ENCODE measurements at places on chromosomes 7 and 10.

GRCh38 chr7:25704413-25704812 is 447.6 kb upstream of the NFE2L3 start:
- no peak for DNase-seq

DNA sequence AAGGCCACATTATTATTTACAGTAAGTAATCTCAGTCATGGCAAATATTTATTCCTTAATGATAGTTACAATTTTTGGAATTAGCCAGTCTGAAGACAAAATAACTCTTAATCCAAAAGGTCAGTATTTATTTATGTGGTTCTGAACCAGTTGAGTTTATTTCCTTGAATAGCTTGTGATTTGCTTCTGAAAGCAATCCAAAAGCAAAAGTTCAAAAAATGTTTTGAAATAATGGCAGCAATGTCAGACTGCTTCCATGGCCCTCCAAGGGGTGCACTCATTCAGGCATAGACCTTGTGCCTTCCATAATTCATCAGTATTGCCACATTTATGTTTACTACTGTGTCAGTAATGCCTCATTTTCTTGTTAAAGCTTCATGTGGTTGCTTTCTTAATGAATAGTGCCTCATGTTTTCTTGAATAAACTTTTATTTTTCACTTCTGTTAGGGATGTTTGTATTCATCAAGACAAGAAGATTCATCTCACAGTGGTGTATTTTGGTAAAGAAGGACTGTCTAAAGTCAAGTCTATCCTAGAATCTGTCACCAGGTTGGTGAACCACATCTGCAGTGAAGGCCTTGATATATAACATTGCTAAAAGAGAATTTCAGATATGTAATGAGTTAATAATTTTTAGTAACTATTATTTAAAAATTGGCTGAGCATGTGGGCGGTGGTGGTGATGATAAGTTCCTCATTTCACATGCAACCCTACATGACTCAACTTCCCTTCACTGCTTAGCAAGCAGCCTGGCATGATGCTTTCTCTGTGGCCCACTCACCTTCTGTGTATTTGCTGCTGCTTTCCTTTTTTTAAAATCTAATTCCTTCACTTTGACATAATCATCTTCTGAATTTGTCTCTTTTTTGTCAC is 22.0 kb downstream of the CSGALNACT2 start:
- DNase-seq, result no peak

DNA sequence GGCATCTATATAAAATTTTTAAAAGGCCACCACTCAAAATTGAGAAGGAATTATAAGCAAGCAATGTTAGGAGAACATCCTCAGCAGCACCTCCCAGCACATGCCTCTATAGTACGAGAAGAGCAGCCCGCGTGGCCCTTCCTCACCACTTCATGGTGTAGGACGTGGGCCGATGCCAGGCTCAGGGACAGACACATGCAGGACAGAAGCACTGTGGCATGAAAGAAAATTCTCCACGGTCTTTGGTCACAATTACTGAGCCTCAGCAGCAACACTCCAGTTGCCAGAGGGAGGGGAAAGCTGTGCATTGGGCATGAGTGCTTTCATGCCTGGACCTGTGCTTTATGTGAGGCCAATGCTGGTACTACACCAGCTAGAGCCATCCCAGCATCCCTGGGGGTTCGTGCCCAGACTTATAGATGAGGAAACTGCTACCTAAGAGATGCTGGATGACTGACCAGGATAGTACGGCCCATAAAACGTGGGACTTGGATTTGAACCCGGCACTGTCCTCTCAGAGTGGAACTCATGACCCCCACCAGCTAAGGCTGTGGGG is 164.7 kb downstream of the ADAM12 start:
- DNase-seq, result no peak

DNA sequence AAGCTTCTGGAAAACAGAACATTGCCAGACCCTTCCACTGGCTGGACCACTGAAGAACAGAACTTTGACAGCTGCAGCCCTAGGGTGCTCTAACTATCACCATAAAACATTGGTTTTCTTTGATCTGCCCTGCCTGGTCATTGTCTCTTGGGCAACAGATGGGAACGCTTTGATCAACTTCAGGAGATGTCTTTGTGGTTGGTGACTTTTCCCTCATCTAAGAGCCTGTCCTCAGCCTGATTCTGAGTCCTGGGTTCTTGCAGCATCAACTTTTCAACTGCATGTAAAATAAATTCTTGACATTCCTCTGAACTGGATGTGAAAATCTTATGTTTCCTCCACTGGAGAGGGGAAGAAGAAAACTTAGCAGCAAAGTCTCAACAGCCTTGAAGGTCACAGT is 53.1 kb upstream of the ZNRF2 start:
- DNase-seq, result no peak

- no peak for DNase-seq
Measured at GRCh38 chr7:138565451-138566114, 105.5 kb downstream of the TRIM24 start.

DNA sequence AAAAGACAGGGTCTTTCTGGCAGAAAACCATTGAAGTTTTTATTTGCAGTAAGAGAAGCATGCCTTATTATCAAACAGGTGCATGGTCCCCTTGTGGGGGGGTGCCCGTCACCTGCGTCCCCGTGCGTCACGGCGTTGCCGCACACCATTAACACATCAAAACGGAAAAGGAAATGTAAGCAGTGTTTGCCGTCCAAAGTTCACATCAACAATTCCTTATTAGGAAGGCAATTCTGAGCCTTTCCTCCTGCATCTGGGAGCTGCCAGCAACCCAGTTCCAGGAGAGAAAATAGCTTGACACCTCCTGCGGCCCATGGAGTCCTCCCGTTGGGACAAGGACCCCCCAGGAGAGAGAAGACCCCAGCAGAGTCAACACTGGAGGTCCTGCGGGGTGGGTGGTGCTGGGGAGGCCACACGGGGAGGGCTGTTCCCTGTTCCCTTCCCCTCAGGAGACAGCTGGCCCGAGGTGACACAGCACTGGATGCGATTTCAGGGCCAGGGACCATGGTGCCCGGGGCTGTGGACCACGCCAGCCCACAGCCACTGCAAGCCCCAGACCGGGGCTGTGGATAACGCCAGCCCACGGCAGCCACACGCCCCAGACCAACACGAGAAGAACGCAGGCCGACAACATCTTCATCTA is 39.5 kb downstream of the DIP2C start:
- DNase-seq, result no peak

DNA sequence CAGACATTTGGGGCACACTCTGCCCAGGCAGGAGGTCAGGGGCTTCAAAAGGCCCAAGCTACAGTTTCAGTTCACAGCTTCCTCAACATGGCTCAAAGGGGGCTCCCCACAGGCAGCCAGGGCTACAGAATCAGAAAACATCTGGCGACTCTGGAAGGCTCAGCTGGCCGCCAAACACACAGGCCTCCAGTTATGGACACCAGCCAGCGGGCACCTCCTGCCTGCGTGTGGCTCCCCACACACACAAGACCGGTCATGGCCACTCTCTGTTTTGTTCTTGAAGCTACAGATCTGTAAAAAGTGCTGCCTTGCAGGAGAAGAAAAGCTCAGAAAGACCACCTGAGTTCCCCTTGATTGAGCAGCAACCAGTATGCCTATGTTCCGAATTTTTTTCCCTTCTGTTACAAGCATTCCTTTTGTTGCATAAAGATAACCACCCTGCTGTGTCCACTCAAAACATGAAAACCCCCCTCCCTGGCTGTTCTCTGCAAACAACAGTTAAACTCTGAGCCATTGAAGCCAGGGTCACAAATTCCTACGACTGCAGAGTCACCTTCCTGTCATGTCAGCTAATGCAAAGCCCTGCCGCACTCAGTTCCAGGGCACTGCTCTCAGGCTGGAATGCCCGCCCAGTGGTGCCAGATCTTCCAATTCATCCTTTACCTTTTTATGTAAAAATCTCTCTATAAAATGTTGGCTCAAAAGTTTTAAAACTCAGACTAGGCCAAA is 33.6 kb downstream of the VSTM4 start:
- DNase-seq, result no peak

GRCh38 chr10:15374566-15374965 is 3.5 kb upstream of the FAM171A1 start:
- DNase-seq, result no peak

DNA sequence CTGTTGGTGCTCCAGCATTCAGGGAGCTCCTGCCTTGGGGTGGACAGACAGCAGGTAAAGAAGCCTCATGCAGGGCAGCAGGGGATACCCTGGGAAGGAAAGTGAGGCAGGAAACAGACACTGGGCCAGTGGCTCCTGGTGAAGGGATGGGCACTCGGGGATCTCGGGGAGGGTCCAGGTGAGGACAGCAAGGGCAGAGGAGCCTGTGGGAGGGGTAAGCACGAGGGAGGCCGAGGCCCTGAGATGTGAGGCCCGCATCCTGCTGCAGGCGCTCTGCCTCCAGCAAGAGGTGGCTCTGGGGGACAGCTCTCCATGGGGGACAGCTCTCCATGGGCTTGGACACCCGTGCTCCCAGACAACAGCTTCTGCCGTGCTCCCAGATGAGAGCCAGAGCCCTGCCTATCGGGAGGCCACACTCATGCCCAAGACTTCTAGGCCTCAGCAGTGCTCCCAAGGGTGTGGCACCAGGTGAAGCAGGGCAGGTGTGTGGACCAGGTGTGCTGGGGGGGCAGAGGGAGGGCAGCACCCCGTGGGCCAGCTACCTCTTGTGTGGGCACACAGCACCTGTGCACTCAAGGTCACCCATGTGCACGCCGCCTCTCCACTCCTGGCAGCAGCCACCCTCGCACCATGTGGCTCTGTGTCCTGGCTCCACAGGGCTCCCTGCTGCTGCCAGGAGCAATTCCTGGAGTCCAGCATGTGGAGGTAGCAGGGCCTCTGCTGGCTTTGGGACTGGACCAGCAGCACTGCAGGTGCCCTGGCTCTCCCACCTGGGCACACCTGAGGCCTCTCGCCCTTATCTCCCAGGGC is 93.6 kb upstream of the INSIG1 start:
- no peak for DNase-seq

GRCh38 chr7:21944616-21945453 is 864 bp downstream of the CDCA7L start:
- peak; percentile 6 for DNase-seq

DNA sequence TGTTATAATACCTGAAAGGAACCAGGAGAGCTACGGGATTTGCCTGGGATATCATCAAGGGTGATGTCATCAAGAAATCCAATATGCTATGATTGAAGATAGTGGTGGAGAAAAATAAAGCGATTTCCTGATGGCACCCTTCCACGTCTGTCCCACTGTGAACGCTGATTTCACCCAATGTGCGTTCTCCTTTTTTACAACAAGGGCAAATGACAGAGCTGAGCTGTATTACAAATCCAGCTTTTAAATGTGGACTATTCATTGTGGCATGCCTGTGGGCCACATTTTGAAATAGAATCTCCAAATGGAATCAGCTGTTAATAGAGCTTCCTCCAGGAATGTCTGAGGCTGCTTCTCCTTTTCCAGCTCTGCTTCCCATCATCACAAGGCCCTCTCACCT is 23.3 kb downstream of the SLC13A4 start:
- no peak for DNase-seq

GRCh38 chr10:62239994-62240393 is 28.6 kb downstream of the RTKN2 start:
- no peak for DNase-seq

DNA sequence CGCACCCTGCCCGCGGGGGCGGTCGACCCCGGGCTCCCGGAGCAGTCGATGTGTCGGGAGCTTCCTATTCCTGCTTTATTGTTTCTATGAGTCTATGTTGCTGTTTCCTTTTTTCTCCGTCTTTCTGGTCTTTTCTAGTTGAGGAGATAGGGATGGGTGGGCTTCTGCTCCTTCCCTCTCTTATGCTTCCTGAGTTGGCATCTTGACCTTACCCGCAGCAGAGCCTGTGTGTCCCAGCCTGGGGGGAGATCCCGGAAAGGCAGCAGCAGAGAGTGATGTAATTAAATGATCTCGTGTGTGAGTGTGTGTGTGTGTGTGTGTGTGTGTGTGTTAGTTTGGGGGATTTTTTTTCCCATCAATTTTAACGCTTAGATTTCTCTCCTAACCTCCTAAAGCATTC is 486 bp upstream of the SORCS1 start:
- DNase-seq, result no peak

- DNase-seq, result no peak
Measured at GRCh38 chr7:41447450-41448042, 255.3 kb downstream of the INHBA start.

GRCh38 chr7:84821671-84822534 is 365.0 kb downstream of the SEMA3D start:
- no peak for DNase-seq

GRCh38 chr7:150949971-150950491 is 28.1 kb downstream of the KCNH2 start:
- DNase-seq, result no peak

DNA sequence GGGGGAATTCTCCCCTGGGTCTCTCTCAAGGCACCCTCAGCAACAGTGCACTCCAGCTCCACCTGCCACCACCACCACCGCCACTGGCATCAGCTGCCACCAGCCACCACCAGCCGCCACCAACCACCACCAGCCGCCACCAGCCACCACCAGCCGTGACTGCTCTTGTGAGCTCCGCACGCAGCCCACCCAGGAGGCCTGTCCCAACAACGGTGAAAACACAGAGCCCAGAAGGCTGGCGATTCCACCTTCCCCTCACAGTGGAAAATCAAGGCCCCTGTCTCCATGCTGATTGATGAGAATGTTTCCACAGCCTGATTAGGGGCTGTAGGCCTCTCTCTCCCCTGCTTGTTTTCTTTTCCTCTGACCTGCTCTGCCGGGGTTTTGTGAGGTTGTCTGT is 41.1 kb downstream of the COBL start:
- DNase-seq, result no peak

- peak; percentile 6 for DNase-seq
Measured at GRCh38 chr7:34928052-34928451, 109.2 kb downstream of the DPY19L1 start.

GRCh38 chr10:63671317-63671937 is 150.2 kb downstream of the REEP3 start:
- DNase-seq, result no peak

DNA sequence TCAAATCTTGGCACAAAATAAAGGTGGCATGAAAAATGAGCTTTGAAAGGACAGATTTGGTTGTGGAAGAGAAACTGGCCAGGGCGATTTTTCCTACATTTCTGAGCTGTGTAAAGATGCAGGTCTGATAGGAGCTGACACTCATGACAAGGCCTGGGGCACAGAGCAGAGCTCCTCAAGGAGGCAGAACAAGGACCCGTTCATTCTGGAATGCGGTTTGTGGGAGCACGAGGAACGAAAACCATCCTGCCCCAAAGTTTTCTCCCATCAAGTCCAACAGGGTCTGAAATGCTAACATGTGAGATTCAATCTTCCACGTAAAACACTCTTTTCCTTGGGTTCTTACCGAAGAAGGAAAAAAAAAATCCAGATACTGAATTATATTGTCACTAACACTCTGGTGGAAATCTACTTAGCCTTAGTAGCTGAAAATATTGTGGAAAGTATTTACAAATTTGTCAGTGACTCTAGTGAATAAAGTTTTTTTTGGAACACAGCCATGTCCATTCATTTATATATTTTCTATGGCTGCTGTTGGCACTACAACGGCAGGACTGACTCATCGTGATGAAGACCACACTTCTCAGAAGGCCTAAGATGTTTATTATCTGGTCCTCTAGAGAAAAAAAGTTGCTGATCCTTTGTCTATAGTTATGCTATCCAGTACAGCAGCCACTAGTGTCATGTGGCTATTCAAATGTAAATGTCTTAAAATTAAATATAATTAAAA is 215.7 kb downstream of the BAMBI start:
- DNase-seq, result no peak
